ENCODE measurements at places on chromosomes 12 and 14.

DNA sequence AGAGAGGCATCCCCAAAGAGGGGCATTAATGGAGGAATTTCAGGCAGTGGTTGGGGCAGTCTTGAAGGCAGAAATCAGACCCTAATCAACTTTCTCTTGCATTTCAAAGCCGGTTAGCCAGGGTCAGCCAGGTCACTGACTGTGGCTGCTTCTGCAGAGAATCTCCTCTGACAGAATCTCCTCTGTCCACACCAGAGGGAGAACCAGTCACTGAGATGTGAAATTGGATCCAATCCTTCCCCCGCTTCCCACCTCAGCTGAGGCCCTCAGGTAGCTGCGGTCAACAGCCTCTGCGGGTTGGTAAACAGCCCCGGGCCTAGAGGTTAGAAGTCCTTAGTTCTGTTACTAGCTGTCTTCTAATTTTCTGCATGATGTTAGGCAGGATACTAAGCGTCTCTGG is 39.8 kb upstream of the NUAK1 start:
- no peak for DNase-seq

DNA sequence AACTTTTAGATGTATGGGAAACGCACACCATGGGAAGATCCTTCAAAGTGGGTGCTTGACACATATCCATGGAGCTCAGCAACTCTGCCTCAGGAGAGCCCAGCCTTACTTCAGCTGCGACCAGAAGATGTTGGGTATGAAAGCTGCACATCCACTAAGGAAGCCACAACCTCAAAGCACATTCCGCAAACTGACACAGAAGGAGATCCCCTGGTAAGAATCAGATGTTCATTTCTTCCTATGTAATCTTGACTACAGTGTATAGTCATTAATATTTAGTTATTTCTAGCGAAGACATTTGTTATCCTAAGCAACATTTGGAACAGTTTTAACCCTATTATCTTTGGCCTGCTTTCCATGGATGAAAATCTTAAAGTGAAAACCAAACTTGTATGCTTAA is 374.2 kb downstream of the NAV3 start:
- no peak for DNase-seq

DNA sequence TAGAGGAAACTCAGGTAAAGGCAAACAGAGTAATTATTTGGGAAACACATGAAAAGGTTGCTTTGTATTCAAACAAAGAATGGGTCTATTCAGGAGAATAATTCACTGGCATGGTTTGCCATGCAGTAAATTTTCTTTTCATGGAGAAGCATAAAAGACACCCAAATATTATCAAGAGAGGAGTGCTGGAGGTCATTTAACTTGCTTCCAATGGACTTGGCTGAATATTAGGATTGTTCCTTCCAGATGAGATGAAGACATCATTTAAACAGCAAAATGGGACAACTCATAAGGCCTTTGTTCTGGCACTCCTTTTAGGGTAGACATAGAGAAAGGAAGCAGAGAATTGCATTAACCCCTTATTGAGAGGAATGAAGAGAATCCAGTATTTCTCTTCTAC is 38.7 kb downstream of the WIF1 start:
- DNase-seq, result no peak

GRCh38 chr12:19912991-19913390 is 455.3 kb upstream of the PDE3A start:
- no peak for DNase-seq

DNA sequence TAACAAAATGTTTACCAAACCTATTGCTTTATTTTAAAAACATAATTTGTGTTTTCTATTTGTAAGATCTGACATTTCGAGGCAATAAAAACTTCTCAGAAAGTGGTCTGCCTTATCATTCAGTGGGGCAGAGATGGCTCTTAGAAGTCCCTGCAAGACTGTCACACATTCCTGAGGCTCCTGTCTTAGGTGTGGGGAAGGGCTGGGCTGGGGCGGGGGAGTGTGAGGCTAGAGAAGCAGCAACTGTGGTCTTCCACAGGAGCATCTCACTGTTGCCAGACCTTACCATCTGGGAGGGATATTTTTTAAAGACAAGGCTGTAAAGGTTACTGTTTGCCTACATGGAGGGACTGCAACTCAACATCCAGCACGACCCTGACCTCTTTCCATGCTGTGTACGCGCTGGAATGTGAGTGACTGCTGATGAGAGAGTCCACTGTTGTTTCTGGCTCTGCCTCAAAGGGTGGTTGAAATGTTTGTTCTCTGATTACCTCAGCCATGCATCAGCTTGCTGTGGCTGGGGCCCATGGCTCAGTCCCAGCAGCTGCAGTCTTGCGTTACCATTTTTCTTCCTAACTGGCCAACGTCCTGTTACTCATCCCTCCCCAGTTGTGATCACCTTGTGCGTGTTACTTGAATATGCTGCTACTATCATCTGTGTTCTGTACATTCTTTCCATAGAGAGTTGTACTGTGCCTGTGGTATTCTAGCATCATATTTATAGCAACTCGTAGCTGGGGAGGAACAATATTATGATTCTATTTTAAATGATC is 12.4 kb downstream of the ERG28 start:
- no peak for DNase-seq

Measured in activated CD4-positive, alpha-beta T cell treated with anti-CD3 and anti-CD28 coated beads, Interleukin-2, amount 50 U/mL, for 4 hours (primary cell).